Airway epithelial cell (primary cell): ENCODE measurements at places on chromosomes 4 and X. TPM values are rescaled to one million over a fixed set of nuclear protein-coding genes. Genes with fewer than 3 reads are reported as not detected.

The SLC6A8 gene
- total RNA-seq: 47.9 and 56.6 TPM in 2 replicates

The RTL3 gene
- not detected in 2 replicates for total RNA-seq

The ARMCX5 gene
- 4.9 and 9.7 TPM in 2 replicates for total RNA-seq

The CPLX1 gene
- 0.28 TPM in 1 of 2 replicates, not detected in the other for total RNA-seq

The UPF3B gene
- total RNA-seq: 3.4 and 4.5 TPM in 2 replicates

The NUP62CL gene
- total RNA-seq: 2.0 and 3.5 TPM in 2 replicates

The FSTL5 gene
- total RNA-seq: under 0.01 TPM in 1 of 2 replicates, not detected in the other

The POLN gene
- 0.37 and 1.1 TPM in 2 replicates for total RNA-seq

The TBC1D8B gene
- total RNA-seq: 4.7 and 4.8 TPM in 2 replicates

The SPANXB1 gene
- total RNA-seq: not detected in 2 replicates

The SAT1 gene
- total RNA-seq: 819 and 1,194 TPM in 2 replicates
